Airway epithelial cell (primary cell): ENCODE measurements at places on chromosomes 5 and 9. TPM values are rescaled to one million over a fixed set of nuclear protein-coding genes. Genes with fewer than 3 reads are reported as not detected.

The HTR4 gene
- total RNA-seq = not detected in 2 replicates

The CA9 gene
- total RNA-seq = 39.5 and 44.6 TPM in 2 replicates

The RANBP17 gene
- 3.4 and 3.5 TPM in 2 replicates for total RNA-seq

The EQTN gene
- total RNA-seq = 0.78 TPM in 1 of 2 replicates, not detected in the other

The CDH12 gene
- total RNA-seq = not detected in 2 replicates
